ENCODE measurements at places on chromosomes 7 and 10.

DNA sequence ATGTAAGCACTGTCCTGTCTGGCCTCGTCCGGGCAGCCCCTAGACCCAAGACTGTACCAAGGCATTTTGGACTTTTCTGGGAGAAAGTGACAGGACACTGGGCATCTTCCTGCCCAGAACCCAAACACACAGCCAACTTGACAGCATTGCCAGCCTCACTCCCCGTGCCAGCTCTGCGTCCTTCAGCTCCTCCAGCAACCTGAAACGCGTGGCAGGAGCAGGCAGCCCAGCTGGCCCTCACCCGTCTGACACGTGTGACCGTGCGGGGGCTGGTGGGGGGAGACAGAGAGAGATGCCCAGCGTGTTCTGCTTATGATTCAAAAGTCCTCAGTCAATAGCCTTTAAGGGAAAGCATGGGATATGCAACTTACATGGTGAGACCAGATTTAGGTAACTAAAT is 50.3 kb upstream of the SLC29A3 start:
- DNase-seq, result no peak

GRCh38 chr7:110988890-110989501 is 101.9 kb upstream of the LRRN3 start:
- no peak for DNase-seq

DNA sequence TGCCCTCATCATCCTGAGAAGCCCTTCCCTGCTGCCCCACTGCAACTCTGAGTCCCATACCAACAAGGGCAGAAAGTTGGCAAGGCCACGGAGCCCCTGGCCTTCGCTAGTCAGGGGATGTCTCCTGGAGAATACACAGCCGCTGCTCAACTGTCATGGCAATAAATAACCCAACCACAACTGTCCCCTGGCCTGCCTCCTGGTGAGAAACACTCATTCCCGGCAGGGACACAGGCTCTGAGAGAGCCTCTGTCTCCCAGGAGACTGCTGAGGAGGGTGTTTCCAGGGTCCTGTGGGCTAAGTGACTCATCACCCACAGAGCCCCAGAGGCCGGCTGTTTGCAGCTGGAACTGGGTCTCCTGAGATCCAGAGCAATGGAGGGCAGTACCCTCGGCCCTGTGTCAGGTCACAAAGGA is 354.1 kb downstream of the TNS3 start:
- DNase-seq, result no peak

DNA sequence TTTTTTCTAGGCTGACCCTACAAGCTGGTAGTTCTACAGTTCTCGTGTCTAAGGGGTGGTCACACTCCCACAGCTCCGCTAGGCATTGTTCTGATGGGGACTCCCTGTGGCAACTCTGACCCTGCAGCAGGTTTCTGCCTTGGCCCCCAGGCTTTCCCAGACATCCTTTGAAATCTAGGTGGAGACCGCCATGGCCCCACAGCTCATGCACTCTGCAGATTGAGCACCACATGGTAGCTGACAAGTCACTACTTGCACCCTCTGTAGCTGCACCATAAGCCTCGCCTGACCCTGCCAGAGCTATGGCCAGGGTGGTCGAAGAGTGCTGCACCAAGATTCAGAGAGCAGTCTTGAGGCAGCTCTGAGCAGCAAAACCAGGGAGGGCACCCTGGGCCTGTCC is 275.6 kb downstream of the LHFPL3 start:
- DNase-seq, result no peak

DNA sequence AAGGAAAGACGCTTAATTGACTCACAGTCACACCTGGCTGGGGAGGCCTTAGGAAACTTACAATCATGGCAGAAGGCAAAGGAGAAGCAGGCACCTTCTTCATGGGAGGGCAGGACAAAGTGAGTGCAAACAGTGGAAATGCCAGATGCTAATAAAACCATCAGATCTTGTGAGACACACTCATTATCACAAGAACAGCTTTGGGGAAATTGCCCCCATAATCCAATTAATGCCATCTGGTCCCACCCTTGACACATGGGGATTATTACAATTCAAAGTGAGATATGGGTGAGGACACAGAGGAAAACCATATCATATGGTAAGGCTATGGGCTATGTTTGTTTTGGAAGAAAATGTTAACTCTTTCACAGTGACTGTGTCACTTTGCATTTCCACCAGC is 1272.5 kb upstream of the CELF2 start:
- DNase-seq, result no peak

- DNase-seq, result no peak
These were observed 133.5 kb upstream of the FEZF1 start for GRCh38 chr7:122438006-122438405.

DNA sequence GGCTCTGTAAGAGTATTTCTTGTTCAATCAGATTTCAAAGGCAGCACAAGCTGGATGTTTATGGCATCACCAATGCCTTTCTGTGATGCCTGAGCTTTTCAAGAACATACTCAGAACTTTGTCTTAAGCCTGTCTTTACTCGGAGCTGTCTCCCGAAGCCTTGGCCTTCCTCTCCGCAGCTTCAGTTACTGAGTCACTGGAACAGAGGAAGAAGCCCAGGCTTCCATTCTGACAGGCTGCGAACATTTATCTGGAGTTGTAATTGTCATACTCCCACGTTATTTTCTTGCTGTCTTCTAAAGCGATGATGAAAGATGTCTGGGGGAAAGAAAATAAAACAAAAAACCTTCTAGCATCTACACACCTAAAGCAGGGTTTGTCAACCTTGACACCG is 43.9 kb downstream of the GRK5 start:
- no peak for DNase-seq

GRCh38 chr10:77350711-77351119 is 286.9 kb downstream of the KCNMA1 start:
- DNase-seq, result no peak

- DNase-seq, result no peak
These were observed 34.8 kb downstream of the CHST12 start for GRCh38 chr7:2438186-2438585.

GRCh38 chr7:101018271-101019167 is 1.4 kb upstream of the MUC17 start:
- DNase-seq, result no peak

DNA sequence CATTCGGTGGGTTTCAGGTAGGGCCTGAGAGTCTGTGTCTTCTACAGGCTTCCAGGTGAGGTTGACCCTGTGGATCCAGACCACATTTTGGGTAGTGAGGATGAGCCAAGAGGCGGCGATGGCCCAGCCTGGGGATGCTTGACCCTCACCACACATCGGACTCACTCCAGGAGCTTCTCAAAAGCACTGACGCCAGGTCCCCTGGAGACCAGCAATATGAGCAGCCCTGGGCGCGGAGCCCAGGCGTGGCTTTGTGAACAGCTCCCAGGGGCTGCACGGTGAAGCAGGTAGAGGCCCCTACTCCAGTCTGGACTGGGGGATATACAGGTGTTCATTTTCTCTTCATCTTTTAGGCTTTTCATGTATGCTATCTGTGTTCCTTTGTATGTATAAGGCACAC is 139.7 kb upstream of the PCBD1 start:
- no peak for DNase-seq

DNA sequence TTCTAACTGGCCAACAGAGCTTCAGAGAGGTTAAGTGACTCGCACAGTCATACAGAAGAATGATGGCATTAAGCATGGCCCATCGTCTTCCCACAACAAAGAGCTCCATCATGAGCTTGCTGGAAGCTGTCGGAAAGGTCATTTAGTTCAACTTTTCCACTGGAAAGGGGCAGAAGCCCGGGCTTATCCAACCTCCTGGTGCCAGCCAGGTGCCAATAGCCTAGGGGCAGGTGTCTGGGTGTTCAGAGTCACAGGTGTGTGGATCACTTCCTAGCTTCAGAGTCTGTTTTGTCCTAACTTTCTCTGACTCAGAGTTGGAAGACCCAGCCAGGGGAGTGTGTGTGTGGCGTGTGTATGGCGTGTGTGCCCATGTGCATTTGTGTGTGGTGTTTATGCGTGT is 1.3 kb upstream of the TRPV6 start:
- no peak for DNase-seq

Measured in right kidney (tissue), 9 donors.